ENCODE measurements at places on chromosomes 11 and 22.
A peak's percentile ranks its signal among the peaks of the same experiment; 100 is the strongest.

DNA sequence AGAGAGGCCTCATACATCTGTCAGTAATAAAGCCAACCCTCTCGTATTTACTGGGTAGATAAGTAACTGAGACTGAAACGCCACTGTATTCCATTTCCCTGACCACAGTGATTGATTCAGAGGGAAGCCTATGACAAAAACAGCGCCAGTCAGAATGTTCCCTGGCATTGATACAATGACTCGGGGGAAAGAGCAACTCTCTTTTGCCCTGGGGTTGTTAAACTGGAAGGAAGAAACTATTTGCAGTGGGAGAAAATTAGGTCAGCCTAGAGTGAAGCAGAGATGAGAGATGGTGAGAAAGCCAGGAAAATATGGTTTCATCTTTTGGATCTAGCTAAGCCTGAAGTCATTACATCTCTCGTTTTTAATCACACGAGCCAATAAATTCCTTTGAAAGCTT is 48.6 kb upstream of the RBFOX2 start:
- DNase-seq: no peak

GRCh38 chr11:30983143-30983542 is 386.4 kb downstream of the DCDC1 start:
- DNase-seq: no peak

GRCh38 chr11:115958089-115959000 is 454.1 kb upstream of the CADM1 start:
- no peak for DNase-seq

GRCh38 chr22:26700886-26701285 is 43.5 kb downstream of the MIAT start:
- DNase-seq: no peak

- peak; percentile 33 for DNase-seq
Measured at GRCh38 chr11:118618115-118618990, 10.9 kb downstream of the PHLDB1 start.

DNA sequence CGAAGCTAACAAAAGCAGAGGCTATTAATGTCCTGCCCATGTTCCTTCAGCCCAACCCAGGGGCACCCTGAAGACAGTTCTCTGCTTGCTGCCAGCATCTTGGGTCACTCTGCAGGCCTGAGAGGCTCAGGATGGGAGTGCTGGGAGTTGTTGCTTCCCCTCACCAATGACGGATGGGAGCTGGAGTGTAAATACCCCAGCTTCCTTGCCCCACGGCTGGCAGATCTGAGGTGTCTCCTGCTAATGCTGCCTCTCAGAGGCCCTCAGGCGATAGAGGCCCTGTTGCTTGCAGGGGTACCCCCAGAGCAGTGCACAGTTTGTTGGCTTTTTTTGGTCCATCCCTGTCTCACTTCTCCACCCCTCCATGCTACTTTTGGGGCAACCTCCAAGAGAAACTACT is 32.9 kb downstream of the IFT27 start:
- no peak for DNase-seq

DNA sequence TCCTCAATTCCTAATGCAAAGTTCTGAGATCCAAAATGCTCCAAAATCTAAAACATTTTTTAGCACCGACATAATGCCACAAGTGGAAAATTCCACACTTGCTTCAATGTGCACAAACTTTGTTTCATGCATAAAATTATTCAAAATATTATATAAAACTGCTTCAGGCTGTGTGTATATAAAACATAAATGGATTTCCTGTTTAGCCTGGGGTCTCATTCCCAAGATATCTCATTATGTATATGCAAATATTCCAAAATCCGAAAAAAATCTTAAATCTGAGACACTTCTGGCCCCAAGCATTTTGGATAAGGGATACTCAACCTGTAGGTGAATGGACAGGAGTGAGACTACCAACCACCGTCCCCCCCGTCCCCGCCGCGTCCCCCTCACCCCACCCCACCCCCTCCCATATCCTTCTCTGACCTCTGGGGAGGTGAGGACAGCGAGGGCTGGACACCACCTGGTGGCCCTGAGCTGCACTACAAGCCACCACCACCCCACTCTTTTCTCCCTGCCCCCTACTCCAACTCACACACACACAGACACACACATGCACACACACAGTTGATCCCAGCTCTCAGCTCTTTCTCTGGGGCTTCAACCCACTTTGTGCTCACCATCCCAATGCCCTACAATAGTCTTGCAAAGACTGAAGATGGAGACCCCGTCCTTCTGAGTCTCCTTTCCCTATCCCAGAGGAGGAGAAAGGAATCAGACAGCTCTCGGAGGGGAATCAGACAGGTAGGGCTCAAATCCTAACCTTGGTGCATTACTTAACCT is 101.0 kb downstream of the PDE2A start:
- DNase-seq: peak; percentile 65

- no peak for DNase-seq
Measured at GRCh38 chr11:111788051-111788450, 21.9 kb upstream of the PPP2R1B start.

DNA sequence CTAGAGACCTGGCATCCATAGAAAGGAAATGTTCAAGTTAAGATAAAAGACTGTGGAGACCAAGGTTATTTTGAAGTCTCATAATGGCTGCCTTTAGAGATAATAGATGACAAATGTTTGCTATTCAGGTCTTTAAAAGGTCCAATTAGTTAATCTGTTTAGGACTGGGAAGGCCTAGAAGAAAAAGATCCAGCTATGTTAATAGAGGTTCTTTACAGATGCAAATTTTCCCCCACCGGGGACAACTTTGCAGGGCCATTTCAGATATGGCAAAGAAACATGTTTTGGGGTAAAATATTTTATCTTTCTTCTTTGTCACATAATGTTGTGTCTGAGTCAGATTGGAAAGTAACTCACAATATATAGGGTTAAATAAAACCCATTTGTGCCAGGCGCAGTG is 3.1 kb upstream of the APOBEC3G start:
- DNase-seq: no peak

GRCh38 chr11:117839380-117839881 is 14.9 kb upstream of the FXYD2 start:
- DNase-seq: no peak

GRCh38 chr22:43474161-43475101 is 62.6 kb downstream of the MPPED1 start:
- no peak for DNase-seq

GRCh38 chr11:23767576-23767975 is 729.3 kb upstream of the LUZP2 start:
- DNase-seq: no peak

GRCh38 chr22:19132153-19132552 is 1.0 kb downstream of the TSSK2 start:
- no peak for DNase-seq

DNA sequence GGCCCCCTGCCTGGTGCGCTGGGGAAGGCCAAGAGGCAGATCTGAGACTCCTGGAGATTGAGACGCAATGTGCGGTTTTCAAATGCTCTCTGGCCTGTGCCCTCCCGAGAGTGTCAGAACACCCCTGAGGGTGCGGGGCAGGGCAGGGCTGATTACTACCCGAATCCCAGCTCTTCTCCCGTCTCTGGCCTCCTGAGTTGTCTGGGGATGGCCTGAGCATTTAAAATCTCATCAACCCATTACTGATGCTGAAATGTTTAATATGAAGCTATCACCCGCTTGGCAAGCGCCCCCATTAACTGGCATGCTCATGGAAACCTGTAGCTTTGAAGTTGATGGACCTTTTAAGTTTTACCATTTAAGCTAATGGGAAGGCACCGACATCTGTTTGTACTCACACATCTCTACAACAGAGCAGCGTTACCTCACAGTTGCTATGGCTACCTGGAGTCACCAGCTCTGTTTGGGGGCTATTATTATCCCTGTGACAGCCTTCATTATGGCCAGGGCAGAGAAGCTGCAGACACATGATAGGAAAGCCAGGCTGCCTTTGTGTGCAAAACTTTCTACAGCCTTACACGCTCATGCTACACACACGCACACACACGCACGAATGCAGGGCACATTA is 3.6 kb upstream of the MB start:
- no peak for DNase-seq

DNA sequence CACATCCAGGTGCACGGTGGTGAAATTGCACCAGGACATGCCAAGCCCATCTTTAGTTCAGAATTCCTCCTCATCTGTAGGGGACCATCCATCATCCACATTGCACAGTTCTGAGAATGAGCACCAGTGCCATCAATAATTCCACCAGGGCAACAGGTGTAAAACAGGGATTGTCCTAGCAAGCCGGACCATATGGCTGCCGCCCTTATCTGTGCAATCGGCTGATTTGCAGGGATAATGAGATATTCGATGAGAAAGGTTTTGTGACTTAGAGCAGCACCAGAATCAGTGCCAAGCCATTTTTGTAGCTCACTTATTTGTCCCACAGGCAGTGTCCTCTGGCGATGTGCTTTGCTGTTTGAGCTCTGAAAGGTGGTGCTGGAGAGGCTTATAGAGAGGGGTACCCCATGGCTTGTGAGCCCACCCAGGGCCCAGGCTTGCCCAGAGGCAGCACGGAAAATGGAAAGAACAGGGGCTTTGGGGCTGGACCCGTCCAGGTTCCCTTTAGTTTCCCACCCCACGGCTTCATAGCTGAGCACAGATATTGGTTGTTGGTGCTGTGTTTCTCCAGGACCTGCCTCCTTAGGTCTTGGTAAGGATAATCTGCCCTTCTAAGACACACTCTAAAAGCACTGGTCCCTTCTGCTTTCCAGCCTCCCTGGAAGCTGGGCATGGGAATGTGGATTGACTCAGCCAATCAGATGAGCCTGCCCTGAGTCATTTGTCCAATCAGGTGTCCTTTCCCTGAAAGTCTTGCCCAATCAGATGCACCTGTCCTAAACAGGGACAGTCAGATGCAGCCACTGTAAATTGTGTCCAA is 84.0 kb upstream of the SHANK2 start:
- no peak for DNase-seq

DNA sequence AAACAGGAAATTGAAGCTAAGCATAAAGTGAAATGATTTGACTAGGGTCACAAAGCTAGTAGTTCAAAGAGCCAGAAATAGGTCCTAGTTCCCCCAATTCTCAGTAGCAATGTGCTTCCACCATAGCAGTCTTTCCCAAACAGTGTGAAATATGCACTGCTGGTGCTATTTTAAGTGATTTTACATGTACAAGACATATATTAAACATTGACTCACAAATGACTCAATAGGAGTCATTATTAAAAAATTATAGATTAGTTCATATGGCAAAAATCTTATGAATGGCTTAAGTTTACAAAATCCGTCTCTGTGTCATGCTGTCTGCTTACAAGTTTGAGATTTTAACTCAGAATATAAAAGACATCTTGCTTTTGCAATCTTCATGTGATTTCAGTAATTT is 21.4 kb downstream of the KIF18A start:
- DNase-seq: peak; percentile 26

- no peak for DNase-seq
Measured at GRCh38 chr22:37704645-37705044, 7.8 kb downstream of the TRIOBP start.

DNA sequence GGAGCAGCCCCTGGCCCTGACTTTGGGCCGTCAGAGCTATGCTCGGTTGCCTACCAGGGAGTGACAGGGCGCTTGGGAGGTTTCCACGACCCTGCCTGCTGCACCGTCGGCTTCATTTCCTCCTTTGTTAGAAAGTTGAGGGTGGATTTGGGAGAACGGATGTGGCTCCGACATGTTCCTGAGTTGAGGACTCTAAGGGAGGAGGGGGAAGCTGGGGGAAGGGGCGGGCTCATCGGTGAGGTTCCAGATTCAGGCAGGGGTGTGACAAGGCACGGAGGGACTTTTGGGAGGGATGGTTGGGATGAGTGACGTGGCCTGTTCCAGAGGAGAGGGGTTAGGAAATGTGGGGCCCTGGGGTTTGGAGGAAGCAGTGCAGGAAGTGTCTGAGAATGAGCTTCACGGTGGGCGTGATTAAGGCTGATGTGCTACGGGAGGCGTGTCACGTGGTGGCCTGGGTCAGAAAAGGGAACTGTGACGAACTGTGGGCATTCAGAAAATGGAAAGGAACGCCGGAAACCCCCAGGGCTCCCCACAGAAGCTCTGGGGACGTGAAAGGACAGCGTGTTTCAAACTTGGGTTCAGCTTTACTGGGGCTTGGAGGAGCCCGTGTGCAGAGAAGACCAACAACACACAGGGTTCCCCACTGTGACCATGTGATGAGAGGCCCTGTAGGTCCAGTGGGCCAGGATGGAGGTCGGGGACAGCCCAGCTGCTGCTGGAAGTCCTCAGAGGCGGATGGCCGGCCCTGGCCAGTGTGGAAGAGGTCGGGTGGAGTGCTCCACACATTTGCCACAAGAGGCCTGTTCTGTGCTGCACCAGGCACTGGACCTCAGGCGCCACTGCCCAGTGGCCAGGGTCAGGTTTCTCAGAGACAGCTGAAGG is 2.8 kb downstream of the PARVB start:
- DNase-seq: peak; percentile 72

DNA sequence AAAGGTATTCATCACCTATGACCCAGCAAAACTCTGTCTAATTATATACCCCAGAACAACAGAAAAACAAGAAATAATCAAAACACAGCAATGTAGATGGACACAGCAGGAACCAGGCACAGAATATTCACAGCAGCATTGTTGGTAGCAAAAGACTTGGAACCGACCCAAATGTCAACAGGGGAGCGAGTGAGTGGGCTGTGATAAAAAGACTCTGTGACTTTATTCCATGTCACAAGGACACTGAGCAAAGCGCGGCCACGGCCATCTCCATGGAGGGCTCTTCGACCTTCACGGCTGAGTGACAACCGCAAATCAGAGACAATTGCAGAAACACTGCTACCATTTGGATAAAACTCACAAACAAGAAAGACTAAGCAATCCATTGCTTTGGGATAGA is 1373.1 kb downstream of the TBC1D22A start:
- DNase-seq: no peak

GRCh38 chr11:1570001-1570453 is 2.0 kb downstream of the DUSP8 start:
- no peak for DNase-seq

DNA sequence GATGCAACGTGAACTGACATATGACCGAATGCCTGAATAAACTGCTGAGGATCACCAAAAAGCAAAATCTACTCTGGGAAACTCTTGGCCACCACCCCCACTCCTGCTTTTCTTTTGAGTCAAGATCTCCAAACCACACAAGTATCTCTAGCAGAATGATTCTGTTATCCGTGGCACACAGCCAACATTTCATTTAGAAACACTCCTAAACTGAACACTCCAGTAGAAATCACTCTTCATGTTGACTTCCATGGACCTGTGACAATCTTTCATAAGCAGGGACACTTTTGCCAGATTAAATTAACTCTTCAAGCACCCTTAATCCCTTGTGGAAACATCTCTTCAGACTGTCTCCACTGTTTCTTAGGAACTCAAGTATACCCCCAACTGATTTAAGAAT is 44.4 kb downstream of the VSIG10L2 start:
- no peak for DNase-seq

GRCh38 chr11:101552888-101553287 is 30.9 kb downstream of the TRPC6 start:
- no peak for DNase-seq

GRCh38 chr11:77413850-77414460 is 59.9 kb downstream of the PAK1 start:
- no peak for DNase-seq
